T-helper 2 cell (primary cell): ENCODE measurements at places on chromosomes 1 and 21.
A peak's percentile ranks its signal among the peaks of the same experiment; 100 is the strongest.

- no peak for DNase-seq
These were observed 71.8 kb upstream of the SAMSN1 start for GRCh38 chr21:14617871-14618270.

DNA sequence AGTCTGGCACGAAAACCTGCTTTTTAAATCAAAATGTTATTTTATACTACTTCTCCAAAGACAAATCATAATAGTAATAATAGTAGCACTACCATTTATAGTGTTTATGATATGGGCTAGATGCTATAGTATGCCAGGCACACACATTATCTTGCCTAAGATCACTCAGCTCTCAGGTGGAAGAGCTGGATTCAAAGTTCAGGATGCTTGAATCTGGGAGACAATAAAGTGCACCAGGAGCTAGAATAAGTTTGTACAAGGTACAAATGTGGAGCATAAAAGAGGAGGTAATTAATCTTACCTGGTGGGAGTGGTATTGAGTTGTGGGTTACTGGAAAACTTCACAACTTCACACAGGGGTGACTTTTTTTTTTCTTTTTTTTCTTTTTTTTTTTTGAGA lies 10.0 kb upstream of the ELOVL1 start:
- no peak for DNase-seq

- no peak for DNase-seq
These were observed 49.2 kb upstream of the POFUT2 start for GRCh38 chr21:45336870-45337269.

DNA sequence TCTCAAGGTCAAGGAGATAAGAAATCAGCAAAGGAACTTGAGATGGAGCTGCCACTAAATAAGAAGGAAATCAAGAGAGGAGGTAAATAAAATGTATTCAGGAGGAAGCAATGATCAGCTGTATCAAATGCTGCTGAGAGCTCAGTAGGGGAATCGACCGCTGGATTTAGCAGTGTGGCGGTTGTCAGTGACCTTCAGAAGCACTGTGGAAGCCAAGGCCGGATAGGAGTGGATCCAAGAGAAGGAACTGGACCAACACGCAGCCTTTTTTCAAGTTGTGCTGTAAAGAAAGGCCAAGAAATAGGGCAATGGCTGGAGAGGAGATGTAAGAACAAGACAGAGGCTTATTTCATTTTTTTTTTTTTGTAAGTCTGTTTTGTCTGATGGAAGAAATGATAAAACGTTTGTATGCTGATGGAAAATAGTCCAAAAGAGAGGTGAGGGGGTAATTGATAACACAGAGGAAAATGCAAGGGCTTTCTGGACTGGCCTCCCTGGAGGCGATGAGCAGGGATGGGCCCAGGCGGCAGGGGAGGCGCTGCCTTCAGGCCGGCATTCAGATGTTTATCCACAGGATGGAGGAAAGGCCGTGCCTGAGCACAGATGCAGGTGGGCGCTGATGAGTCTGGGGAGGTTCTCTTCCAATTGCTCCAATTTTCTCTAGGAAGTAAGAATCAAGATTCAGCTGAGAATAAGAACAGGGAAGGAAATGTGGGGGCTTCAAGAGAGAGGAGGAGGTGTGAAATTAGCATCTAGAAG lies 17.5 kb upstream of the FAM43B start:
- no peak for DNase-seq

DNA sequence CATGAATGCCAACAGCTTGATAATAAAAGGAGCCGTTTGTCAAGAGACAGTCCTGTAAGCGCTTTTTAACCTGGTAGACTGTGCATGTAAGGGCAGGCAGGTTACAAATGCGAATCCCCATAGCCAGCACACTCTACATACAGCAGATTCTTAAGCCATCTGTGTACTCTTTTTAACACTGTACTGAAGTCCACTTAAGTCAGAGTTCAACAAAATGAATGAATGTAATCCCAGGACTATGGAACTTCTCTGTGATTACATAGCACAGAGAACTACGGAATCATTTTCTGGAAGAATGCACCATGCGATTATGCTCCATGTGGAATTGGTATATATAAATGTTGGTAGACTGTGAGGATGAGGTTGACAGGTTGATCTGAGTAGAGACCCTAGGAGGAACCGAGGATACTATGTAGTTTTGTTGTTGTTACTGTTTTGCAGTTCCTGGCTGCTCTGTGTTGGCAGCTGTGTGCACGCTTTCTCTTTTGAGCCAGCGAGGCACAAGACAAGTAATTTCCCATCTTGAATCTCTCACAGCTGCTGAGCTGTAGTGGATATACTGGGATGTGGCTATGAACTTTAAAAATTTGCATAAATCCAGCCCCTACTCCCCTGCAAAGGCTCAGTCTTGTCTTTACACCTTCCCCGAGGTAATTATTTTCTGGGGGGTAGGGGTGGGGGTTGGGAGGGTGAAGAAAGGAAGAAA lies 21.9 kb downstream of the LRRC8D start:
- no peak for DNase-seq

DNA sequence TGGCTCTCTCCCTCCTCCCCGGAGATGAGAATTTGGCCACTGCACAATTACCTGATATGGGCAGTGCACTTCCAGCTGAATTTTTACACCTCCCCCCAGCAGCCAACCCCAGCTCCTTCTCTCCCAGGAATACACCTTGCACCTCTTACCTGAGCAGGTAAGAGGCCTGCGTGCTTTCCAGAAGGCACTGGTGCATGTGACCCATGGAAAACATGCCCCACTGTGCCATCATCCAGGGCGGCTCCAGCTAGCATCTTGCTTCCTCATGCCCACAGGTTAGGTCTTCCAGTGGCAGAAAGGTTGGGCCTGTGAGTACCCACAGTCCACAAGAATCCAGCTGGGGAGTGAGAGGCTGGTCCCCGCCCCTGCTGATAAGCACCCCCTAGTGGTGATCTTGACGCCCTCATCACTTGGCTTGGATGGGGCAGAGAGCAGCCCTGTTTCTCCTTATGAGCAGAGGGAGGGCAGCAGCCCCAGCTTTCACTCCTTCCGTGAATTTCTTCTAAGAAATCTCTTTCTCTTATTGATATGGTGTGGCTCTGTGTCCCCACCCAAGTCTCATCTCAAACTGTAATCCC lies 57.8 kb downstream of the EDARADD start:
- peak; percentile 8 for DNase-seq
